Dermis microvascular lymphatic vessel endothelial cell (primary cell): ENCODE measurements at places on chromosomes 6 and 20. TPM values are rescaled to one million over a fixed set of nuclear protein-coding genes. Genes with fewer than 3 reads are reported as not detected.

DNA sequence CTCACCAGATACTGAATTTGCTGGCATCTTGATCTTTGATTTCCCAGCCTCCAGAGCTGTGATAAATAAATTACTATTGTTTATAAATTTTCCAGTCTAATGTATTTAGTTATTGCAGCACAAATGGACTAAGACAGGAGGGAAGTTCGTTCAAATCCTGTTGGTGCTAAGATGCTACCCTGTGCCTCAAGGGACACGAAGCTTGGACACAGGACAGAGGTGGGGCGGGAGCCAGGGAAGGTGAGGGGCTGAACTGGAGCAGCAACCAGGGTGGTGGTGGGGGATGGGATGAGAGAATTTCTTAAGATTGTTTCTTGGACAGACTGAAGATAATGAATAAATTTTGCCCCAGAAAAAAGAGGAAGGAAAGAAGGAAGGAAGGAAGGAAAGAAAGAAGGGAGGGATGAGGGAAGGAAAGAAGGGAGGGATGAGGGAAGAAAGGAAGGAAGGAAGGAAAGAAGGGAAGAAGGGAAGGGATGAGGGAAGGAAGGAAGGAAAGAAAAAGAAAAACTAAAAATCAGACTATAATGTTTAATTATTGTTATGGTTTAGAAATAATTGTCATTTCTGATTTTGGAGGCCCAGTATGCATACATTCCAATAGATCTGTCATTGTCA is 127.2 kb downstream of the CDC5L start:
- no peak for DNase-seq

DNA sequence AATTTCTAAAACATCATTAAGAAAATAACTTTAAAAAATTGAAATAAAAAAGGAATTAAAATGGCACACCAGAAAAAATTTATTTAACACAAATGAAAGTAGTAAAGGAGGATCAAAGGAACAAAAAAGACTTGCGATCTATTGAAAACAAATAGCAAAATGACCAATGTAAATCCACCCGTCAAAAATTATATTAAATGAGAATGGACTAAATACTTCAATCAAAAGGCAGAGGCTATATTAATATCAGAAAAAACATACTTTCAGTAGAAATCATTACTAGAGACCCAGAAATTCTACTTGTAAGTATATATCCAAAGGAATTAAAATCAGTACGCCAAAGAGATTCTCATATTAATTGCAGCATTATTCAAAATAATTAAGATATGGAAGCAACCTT is 293.1 kb upstream of the SOX4 start:
- DNase-seq: no peak

DNA sequence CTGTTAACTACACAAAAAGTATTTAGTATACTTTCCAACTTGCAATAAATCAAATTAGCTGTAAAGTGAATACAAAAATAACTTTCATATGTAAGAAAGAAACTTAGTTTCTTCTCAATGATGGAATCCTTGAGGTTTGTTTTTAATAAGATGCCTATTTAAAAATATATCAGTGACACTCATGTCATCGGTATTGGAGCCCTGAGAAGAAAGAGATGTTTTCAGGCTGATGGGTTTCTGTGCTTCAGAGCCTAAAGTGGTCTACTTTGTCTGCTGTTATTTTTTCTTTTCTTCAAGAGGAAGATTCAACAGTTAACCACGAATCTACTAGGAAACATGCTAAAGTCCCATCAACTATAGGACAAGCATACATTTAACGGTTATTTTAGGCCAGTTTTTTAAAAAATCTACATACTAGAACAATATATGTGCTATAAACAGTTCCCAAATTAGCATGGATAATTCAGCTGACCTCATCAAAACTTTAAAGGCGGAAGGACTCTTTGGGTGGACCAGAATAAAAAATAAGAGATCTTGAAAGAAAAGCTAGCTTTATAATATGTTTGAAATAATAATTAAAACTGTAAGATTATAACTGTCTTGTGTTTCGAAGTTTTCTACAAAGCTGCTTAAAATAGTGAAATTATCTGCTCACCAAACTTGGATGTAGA is 147.0 kb upstream of the SAMD5 start:
- DNase-seq: no peak

ARMC2 gene
- 0.51 and 0.64 TPM in 2 replicates for total RNA-seq

TRIM40 gene
- not detected in 2 replicates for total RNA-seq
